Foreskin fibroblast (primary cell): ENCODE measurements at places on chromosomes 12 and 14.

DNA sequence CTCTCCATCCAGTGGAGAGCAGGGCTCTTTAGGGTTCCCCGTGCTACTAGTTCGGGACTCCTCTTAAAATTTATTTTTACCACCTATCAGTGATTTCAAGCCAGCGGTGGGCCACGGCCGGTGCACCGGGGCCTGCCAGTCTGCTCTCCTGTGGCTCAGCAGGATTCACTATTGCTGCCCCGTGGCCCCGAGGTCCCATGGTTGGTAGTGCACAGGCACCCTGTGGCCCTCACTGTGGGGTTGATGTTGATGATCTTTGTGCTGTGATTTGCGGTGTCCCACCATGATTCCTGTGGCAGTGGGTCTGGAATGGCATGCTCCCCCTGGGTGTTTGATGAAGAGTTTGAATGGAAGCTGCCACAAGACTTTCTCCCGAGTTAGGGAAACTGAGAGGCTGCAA lies 12.6 kb upstream of the MEG3 start:
- DNase-seq = no peak

GRCh38 chr14:96252999-96253539 lies 2.9 kb upstream of the BDKRB1 start:
- DNase-seq = peak; percentile 89

GRCh38 chr14:36604757-36605505 lies 22.5 kb upstream of the NKX2-8 start:
- DNase-seq = peak; percentile 76

GRCh38 chr12:50745861-50746260 lies 18.0 kb upstream of the ATF1 start:
- DNase-seq = no peak

GRCh38 chr12:76781321-76781720 lies 17.4 kb downstream of the ZDHHC17 start:
- DNase-seq = no peak
